KBM-7 (cell line): ENCODE measurements at places on chromosomes 4 and X.
A peak's percentile ranks its signal among the peaks of the same experiment; 100 is the strongest.

- DNase-seq = no peak
Observed at GRCh38 chrX:17606231-17606630, 131.1 kb upstream of the SCML1 start.

GRCh38 chr4:48129307-48130014, 4.6 kb downstream of the TXK start:
- DNase-seq = peak; percentile 88

DNA sequence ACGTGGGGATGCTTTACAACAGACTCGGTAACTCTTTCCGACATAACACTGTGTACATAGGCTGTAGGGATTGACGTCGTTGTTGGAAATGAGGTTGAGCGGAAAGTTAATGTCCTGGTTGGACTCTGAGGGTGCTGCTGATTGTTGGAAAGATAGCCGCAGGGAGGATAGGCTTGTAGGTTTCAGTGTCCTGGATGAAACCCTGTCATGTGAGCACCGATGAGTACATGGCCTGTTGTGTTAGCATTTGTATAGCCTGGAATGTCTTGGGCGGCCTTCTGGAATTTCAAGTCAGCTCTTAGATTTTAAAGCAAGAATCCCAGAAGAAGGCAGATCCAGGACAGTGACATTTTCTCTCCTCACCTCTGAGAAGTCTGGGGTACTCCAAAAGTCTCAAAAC, 63.3 kb downstream of the TBC1D14 start:
- DNase-seq = no peak

DNA sequence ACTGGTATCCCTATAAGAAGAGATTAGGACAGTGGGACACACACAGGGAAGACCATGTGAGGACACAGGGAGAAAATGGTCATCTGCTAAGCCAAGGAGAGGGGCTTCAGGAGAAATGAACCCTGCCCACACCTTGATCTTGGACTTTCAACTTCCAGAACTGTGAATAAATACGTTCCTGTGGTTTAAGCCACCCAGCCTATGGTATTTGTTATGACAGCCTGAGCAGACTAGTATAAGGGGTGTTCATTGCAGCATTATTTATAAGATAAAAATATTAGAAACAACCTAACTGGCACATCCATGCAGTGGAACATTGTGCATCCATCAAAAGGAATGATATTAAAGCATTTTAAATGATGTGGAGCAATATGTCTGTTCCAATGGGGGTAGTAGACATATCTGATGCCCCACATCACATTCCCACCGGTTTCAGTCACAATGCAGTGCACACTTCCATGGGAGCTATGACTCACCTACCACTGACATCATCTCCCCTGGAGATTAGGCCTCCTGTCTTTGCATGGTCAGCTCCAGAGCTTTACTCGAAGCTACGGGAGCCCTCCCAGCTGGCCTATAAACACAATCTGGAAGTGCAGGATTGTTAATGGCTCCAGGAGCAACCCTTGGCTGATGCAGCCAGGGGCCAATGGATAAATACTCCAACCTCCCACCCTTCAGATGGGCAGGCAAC, 38.9 kb upstream of the MAMLD1 start:
- DNase-seq = no peak

GRCh38 chr4:6048537-6048936, 30.3 kb upstream of the C4orf50 start:
- no peak for DNase-seq

- no peak for DNase-seq
Observed at GRCh38 chr4:88690355-88690754, 7.3 kb downstream of the NAP1L5 start.

GRCh38 chr4:128241425-128241913, 46.1 kb downstream of the PGRMC2 start:
- DNase-seq = no peak

DNA sequence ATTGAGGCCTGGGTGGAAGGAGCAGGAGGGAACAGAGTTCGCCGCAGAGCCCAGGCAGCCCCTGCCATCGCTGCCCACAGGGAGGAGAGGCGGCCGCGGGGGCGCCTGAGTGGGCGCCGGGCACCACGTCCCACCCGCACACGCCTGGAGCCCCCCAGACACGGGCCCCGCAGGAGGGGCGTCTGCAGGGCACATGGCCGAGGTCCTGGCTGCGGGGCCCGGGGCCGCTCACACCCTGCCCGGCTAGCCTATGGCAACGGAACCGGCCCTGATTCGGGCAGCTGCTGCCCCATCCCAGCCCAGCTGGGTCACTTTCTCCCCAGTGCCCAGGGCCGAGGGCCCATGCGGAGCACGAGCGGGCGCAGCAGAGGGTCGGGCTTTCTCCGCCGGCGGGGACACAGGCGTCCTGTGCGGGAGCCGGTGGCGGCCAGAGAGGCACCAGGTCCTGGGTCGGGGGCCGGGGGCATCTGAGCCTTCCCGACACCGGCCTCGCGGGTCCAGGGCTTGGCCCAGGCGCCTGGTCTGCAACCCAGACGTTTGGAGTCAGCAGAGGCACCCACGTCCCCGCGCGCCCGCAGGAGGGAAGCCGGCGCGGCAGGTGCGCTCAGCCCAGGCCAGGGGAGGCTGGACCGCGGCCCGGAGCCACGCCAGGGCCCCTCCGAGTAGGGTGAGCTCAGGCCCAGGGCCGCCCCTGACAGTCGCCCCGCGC, 91.2 kb downstream of the FAM53A start:
- no peak for DNase-seq

GRCh38 chr4:155489271-155489670, 112.5 kb upstream of the MAP9 start:
- DNase-seq = no peak

GRCh38 chrX:132257116-132257515, 37.9 kb upstream of the RAP2C start:
- no peak for DNase-seq

DNA sequence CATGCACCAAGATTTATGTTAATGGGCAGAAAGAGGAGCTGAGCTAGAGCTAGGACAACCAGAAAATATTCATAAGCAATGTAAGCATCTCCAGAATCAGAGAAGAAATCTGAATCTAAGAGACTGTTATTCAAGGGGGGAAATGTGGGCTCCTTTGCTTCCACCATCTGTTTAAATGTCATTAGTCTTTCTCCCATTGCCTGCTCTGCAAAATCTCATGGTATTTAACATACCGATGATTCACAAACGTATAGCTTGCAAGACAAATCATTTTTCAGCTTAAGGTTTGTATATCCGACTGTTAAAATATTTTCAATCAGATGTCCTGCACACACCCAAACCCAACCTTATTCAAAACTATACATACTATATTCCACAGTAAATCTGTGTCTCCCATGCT, 133.4 kb upstream of the TACR3 start:
- no peak for DNase-seq

DNA sequence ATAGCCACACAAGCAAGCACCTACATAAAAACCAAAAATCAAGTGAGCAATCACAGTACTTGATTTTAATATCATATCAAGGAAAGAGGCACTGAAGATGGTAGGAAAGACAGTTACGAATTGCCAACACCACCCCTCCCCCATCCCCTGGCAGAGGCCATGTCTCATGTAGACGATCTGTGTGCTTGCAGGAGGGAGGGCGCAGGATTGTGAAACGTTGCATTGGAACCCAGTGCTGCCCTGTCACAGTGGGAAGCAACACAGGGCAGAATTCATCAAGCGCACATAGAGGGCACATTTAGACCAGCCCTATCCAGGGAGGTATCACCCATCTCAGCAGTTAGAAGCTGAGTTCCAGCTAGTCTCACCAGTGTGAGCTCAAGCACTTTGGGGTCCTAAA, 359.8 kb downstream of the DMD start:
- DNase-seq = no peak

- DNase-seq = peak; percentile 17
Observed at GRCh38 chrX:103685396-103685795, 1.1 kb downstream of the MORF4L2 start.

DNA sequence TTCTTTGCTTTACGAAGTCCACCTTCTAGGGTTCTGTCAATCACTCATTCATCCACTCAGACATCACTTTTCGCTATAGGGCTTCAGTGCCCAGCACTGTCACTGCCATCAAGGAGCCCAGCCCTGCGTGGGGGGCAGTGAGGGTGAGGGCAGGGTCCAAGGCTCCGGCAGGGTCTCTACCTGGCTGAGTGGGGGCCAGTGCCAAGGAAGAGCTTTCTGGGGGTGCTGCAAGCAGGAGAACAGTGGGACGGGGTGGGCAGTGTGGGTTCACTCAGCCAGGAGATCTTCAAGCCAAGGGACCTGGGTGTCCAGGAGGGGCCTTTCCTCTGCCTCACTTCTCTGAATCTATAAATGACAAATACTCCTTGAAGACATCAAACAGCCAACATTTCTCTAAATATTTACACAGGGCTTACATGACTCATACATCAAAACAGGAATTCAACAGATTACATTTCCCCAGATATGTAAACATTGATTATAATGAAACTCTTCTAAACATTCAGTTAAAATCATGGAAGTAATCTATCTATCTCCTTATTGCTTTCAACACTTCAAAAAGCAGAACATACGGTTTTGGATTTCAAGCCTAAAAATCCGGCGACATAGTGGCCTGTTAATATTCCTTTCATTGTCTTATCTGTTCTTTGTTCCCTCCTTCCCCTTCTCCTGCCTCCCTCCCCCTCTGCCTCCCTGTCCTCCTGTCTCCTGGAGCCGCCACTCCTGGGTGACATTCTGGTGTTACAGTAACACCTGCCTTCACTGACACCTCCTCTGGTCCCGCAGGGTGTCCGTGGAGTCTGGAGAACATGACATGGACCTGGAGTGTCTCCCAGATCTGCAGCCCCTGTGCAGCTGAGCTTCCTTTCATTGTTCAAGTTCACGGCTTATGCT, 94.4 kb upstream of the ADRA2C start:
- DNase-seq = no peak

DNA sequence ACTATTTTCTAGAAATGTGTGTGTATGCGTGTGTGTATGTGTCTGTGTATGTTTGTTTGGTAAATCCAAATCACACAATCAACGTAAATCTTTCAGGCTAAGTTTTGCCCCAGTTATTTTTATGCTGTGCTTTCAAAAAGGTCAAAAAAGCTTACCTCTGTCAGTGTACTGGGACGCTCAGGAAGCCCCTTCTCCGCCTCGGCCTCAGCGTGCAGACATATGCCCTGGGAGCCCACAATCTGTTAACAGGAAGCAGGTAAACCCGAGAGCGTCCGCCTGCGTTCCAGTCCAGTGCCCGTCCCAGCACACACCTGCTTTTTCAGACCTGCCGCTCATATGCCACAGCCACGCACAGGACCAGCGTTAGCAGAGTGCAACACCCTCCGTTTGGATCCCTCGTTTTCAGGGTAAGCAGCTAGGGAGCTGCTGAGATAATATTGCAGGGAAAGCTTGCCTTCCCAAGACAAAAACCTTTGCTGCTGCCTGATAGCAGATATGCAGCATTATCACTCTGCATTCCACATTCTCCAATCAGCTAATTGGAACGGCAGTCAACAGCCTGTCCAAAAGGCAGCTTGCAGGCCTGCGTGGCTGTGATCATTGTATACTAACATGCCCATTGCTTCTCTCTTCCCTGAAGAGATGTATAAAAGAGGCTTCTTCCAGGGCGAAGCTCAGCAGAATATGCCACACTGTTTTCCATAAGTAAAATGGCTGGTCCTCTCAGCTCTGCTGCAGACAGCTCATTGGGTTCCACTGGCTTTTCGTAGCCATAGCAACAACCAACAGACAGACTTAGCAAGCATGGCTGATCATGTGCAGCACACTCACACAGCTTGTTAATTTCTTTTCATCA, at the start of gene SORBS2:
SORBS2 (minus strand) TSS at position 686 of the 856 bp plus-strand sequence. CDS start 121,623 bp downstream, outside the sequence.
- DNase-seq = no peak

DNA sequence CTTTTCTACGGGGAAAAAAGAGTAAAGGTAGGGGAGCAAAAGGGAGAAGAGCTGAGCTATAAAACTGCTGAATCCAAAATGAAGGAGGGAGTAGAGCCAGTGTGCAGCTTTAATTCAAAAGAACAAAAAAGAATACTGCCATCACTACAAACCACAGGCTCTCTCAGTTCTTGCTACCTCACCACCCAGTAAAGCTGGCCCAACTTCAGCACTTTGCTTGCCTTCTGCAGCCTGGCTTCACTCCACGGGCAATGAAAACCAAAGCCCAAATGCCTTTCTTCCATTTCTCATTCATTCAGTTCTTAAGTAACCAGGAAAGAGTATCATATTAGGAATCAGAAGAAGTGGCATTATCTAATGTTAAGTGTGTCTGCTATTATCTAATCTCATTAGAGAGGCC, 376.8 kb downstream of the BCOR start:
- no peak for DNase-seq

GRCh38 chrX:151790481-151791160, 56.1 kb downstream of the CNGA2 start:
- no peak for DNase-seq

DNA sequence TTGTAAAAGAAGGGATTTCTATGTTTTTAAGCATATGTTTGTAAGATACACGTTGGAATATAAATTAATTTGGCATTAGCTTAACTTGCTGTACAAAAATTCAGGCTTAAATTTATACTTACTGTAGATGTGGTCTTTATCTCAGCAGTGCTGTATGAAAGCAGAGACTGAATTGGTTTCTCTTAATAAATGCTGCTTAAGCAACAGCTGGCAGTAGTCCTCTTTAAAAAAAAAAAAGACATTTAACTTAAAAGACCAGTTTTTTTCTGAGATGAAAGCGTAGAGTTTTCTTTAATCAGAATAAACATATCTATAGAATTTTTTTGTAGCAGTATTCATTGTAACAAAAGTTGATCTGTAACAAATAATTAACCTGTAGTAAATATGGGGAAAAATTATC, 124.6 kb downstream of the RAP1GDS1 start:
- no peak for DNase-seq

DNA sequence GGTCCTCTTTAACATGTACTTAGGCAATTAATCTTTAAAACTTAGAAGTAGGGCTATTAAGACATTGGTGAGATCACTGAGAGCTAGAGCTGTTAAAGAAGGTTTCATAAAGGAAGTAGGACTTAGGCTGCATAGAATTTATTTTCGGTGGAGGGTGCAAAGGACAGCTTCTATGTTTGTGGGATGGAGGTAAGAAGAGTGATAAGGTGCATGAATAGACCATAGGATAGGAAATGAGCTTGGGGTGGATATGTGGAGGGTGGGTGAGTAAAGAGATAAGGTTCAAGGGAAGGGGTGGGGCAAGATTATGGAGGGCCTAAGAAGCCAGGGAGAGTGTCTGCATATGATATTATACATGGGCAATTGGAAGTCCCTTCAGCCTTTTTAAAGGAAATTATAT, 15.9 kb downstream of the RTL9 start:
- no peak for DNase-seq

DNA sequence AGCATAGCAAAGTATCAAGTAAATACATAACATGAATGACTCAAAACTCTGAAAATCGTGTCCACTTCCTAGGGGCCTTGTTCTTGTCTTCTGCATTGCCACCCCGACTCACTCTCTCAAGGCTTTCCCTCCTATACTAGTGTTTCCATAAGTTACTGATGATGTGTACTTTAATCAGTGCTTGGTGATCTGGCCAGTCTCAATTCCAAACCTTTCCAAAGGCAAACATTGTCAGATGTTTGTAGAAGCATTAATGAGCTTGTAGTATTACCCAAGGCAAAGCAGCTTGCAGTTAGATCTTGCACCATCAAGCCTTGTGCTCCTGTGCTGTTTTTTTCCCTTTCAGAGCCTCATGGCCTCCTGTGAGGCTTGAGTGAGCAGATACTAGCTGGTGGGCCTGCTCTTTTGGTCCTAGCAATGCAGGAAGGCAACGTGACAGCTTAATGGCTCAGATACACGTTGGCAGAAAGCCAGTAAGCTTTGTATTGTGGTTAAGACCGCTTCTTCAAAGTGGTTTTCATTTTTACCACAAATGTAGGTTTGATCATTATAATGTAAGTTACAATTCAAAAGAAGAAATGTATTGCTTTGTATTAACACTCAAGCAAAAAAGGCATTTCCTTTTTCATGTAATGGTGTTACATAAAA, 51.8 kb downstream of the RBPJ start:
- DNase-seq = peak; percentile 83
